Daoy (cell line): ENCODE measurements at places on chromosomes 6 and 20. TPM values are rescaled to one million over a fixed set of nuclear protein-coding genes. Genes with fewer than 3 reads are reported as not detected.

BEND6 gene
- total RNA-seq: 8.1 and 9.0 TPM in 2 replicates

PACRG gene
- total RNA-seq: not detected in 2 replicates

LAMA4 gene
- total RNA-seq: 66.6 and 76.5 TPM in 2 replicates

TRIM40 gene
- total RNA-seq: not detected in 2 replicates

MYH7B gene
- not detected in 2 replicates for total RNA-seq

NDRG3 gene
- 6.0 and 9.9 TPM in 2 replicates for total RNA-seq

GRCh38 chr6:53962646-53963045 lies 148.6 kb upstream of the MLIP start:
- DNase-seq: no peak

DNA sequence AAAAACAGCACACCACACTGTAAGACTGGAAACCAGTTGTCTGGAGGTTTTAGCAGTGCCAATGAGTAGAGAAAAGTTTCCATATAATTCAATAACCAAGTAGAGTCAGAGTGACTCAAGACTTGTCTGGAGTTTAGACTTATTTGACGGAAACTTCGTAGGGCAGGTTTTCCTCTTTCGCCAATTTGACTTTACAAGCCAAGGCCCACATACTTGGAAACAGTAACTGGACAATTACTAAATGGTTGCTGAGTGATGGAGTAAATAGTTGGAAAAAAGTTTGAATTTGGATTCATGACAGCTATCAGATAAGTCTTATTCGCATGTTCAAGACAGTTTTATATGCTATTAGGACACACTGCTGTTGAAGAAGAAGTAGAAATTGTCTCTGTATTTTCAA lies 48.1 kb upstream of the CTAGE9 start:
- DNase-seq: no peak

DNA sequence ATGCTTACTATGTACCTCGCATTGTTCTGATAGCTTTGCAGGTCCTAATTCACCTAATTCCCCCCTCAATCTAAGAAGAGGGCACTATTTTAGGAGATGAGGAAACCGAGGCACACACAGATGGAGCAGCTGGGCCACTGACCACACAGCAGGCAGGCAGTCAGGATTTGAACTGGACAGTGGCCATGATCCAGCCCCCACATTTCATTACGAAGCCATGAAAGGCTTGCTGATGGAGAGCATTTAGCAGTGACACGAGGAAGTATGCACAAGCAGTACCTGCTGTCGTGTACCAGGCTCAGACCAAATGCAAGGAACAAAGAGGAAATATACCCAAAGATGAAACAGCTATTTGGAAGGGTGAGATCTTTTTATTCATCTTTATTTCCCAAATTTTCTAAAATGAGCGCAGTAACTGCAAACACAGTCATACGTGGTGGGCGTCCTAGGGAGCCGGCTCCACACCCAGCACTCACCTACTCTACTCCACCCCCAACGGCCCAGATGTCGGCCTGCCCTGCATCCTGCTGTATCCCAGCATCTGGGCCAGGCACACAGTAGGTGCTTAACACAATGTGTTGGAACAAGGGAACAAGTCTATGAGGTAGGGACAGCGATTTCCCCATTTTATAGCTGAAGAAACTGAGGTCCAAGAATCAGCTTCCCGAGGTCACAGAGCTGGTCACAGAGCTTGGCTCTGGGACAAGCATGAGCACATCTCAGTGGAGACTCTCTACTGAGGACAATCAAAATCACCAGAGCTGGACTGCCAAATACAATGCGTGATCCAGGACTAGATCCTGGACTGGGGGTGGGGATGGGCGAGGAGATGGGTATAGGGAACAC lies 15.0 kb downstream of the PREX1 start:
- DNase-seq: no peak

GRCh38 chr20:63580796-63581461 lies 6.9 kb upstream of the HELZ2 start:
- DNase-seq: peak; percentile 65

- no peak for DNase-seq
These were observed 579.9 kb downstream of the EPM2A start for GRCh38 chr6:145155411-145155810.

- DNase-seq: no peak
These were observed 20.1 kb upstream of the ZNF451 start for GRCh38 chr6:57069920-57070331.

- DNase-seq: no peak
These were observed 60.5 kb downstream of the DOP1A start for GRCh38 chr6:83127976-83128375.

GRCh38 chr6:89834884-89835792 lies 5.5 kb downstream of the CASP8AP2 start:
- DNase-seq: no peak

GRCh38 chr20:49237531-49237930 lies 18.3 kb downstream of the DDX27 start:
- no peak for DNase-seq

DNA sequence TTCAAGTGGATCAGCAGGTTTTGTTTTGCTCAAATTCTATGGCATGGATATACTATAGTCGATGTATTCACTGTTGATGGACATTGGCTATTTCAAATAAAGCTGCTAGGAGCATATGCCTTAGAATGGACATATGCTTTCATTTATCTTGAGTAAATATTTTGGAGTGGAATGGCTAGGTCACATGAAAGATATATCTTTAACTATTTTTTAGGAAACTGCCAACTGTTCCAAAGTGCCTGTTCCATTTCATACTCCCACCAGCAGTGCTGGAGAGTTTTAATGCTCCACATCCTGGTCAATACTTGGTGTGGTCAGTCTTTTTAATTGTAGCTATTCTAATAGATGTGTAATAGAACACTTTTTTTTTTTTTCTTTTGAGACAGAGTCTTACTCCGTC lies 81.1 kb upstream of the PIM1 start:
- no peak for DNase-seq

DNA sequence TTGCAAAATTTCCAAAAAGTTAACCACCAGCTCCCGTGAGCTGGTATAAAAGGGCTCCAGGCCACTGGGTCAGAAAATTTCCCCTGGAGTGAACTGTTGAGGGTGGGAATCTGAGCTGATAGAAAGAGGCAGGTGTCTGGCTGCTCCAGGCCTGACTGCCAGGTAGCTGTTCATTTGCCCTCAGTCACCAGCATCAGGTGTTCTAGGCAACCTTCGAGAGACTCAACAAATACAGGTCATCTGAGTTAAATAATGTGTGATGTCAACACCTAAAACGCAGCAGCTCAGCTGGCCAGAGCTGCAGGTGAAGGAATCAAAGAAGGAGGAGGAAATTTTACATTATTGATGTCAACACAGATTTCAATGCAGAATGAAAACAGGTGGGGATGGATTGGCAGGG lies 46.7 kb downstream of the KCNK5 start:
- DNase-seq: no peak

DNA sequence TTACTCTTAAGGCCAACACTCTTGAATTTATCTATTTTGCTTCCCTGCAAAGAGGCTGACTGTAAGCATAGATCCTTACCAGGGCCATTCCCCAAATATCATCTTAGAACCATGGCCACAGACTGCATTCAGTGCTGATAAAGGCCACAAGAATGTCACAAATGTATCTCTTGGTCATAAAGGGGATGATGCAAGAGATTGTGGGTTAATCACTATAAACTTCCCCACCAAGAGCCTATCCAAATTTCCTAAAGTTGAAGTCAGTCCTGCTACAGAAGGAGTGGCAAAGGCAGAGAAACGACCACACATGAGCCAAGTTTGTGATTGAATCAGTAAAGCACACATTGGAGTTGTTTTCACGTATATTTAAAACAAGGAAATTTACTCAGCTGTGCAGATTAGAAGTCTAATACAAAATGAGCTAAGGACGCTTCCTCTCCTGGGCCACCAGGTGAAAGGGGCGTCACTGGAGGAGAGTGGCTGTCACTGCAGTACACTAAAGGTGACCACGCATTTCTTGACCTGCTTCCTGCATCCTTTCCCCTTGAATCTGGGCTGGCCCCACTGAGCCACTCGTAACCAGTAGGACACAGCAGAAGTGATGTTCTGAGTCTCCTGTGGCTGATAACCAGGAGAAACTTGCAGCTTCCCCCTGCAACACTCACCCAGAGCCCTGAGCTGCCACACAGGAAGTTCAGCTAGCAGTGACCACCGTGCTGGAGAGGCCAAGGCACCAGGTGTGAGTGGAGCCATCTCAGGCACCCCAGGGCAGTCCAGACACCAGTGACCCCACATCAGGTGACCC lies 181.9 kb downstream of the SYNDIG1 start:
- peak; percentile 34 for DNase-seq

DNA sequence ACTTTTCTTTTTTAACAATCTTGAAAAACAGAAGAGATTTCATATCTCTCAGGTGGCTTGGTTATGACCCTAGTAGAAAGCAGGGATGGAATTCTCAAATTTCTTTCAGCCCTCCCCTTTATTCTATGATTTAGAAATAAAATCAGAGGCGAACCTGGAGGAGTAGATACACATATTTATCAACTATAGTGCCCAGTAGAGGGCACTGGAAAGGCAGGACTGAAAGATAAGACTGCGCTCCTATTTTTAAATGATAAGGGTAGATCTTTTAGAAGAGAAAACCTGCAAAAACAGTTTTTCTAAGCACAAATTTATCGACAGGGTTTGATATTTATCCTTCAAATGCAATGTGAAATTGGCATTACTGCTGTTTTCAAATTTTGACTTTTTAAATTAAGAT lies 1296.6 kb downstream of the EPHA7 start:
- DNase-seq: no peak

DNA sequence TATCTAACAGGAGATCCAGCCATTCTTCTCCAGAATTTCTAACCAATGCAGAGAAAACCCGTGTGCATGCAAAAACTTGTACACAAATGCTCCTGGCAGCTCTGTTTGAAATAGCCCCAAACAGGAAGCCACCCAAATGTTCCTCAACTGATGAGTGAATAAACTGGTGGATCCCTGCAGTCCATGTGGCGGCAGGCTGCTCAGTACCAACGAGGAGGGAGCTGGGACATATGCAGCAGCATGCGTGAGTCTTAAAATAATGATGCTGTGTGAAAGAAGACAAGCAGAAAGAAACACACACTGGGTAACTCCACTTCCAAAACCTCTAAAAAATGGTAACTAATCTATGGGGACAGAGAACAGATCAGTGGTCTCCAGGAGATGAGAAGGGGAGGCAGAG lies 542.1 kb upstream of the AGPAT4 start:
- DNase-seq: no peak

DNA sequence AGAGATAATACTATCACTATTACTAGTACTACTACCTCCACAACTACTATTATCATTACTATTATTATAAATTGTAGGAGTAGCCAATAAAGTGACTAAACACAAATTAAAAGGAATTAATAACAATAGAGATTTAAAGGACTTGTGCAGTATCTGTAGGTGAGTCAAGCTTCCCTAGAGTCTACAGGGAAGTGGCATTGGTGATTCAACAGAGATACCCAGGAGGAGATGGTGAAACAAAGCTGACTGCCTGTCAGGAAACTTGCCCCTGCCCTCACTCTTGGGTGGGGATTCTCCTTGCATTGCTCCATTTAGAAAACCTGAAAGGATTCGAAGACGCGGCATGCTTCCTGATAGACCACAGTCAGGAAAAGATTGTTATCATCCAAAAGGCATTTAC lies 23.3 kb upstream of the BCLAF1 start:
- DNase-seq: no peak

DNA sequence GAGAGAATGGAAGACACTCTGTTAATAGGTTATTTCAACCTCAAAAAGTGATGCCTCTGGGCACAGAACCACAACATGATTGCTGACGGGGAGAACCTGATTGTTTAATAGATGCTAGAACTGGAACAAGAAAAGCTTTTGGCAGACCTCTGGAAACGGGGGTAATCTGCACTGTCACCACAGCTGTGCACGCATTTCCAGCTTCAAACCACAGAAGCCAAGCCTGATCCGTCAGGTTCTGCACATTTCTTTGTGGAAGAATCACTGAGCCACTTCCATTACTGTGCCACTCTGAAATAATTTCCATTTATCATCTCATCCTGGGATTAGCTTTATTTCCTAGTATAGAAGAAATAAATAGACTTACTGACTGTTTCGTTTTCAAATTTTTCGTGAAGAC lies 309.3 kb downstream of the FARS2 start:
- no peak for DNase-seq

DNA sequence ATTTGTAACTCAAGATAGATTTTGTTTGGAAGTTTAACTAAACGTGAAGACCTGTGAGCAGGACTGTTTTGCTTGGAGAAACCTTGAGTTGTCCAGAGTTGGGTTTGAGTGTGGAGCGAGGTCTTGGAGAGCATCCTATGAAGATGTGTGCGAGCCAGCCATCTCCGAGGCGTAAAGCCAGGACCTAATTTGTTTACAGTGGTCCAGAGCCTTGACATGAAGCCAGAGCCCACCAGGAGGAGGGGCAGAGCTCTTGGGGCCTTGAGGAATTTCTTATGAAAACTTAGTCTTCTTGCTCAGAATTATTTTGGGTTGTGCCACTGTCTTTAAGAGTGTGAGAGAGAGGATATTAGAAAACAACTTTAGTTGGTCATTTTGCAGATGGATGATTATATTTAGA lies 6.3 kb downstream of the CHMP4B start:
- DNase-seq: no peak

- peak; percentile 86 for DNase-seq
These were observed 2.1 kb downstream of the HIVEP1 start for GRCh38 chr6:12014027-12014872.

GRCh38 chr6:151009576-151009975 lies 144.1 kb downstream of the MTHFD1L start:
- no peak for DNase-seq

- DNase-seq: peak; percentile 53
These were observed 160.8 kb downstream of the PDE7B start for GRCh38 chr6:136012198-136012887.

DNA sequence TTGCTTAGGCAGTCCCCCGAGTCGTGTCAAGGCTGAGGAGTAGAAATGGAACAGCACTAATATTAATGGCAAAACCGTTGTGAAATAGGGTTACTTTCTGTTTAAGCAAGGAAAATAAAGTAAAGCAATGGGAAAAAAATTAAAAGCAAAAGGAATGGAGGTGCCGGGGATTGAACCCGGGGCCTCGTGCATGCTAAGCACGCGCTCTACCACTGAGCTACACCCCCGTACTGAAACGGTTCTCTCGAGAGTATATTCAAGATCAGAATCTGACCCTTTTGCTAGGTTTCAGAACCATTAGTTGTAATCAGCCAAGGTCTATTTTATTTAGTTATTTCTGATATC lies 85.5 kb downstream of the TRIM27 start:
- peak; percentile 71 for DNase-seq
